ENCODE measurements at places on chromosomes 7 and 10.

DNA sequence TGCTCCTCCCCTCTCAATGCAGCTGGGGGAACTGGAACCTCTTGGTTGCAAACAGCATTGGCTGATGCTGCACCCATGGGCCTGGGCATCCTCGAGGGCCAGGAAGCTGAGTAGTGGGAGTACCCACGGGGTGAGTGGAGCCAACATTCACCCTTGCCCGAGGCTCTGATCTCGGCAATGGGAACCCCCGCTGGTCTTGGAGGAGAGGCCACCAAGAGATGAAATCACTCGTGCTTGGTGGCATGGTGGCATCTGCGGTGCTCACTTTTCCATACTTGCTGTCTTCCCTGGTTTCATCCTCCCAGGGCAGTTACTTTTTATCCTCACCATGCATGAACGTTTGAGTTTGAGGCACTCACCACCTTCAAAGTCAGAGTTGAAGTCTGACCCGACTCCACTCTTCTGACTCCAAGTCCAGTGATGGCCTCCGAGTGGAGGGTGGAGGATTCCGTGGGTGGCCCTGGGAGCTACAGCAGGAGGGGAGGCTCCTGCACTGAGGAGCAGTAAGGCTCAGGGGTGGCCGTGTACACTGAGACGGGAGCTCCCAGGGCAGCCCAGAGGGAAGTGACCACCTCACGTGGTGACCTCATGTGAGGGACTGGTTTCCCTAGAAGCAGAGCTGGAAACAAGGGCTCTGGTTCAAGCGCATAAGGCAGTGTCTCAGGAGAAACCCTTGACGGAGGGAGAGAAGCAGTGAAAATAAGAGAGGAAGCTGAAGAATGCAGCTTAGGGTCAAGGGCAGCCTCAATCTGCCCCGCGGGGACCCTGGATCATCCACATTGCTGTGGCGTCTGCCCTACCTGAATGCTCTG, 349.1 kb downstream of the TCERG1L start:
- H3K4me1 ChIP-seq: no peaks in the 10 kb centered on the region
- H3K36me3 ChIP-seq: no peaks in the 10 kb centered on the region
- H3K27me3 ChIP-seq: peaks cover 35% of the 10 kb centered on the region

- H3K4me1 ChIP-seq: no peaks in the 10 kb centered on the region
- H3K4me3 ChIP-seq: no peak overlapping the region
- no peak for DNase-seq
- peaks cover 35% of the 10 kb centered on the region for H3K27me3 ChIP-seq
- no peak overlapping the region for H3K27ac ChIP-seq
- no peaks in the 10 kb centered on the region for H3K36me3 ChIP-seq
These were observed 736 bp upstream of the ITIH5 start for GRCh38 chr10:7667262-7668141.

DNA sequence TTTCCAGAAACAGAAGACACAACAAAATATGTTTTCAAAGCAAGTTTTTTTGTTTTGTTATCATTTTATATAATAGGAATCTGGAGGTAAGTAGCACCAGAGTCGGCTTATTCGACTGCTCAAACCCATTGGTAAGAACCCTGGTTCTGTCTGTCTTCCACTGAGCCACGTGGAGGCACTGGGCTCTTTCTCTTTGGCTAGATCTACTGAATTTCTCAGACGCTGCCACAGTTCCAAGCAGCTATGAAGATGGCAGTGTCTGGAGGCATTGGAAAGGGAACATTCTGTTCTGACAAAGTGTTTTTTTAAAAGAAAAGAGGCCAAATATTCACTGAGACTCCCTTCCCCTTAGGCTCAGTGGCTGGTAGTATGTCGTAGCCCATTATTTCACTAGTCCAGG, 338.8 kb downstream of the NRG3 start:
- no peak overlapping the region for H3K27ac ChIP-seq
- no peaks in the 10 kb centered on the region for H3K27me3 ChIP-seq
- DNase-seq: no peak
- H3K4me3 ChIP-seq: no peak overlapping the region
- no peaks in the 10 kb centered on the region for H3K4me1 ChIP-seq

- H3K27ac ChIP-seq: no peak overlapping the region
- no peaks in the 10 kb centered on the region for H3K27me3 ChIP-seq
- no peak for DNase-seq
These were observed 7.5 kb upstream of the KLF14 start for GRCh38 chr7:130741331-130741995.
